Activated T-cell treated with anti-CD3 and anti-CD28 coated beads, Interleukin-2, amount 50 U/mL, for 72 hours (primary cell): ENCODE measurements at places on chromosomes 6 and 20.

DNA sequence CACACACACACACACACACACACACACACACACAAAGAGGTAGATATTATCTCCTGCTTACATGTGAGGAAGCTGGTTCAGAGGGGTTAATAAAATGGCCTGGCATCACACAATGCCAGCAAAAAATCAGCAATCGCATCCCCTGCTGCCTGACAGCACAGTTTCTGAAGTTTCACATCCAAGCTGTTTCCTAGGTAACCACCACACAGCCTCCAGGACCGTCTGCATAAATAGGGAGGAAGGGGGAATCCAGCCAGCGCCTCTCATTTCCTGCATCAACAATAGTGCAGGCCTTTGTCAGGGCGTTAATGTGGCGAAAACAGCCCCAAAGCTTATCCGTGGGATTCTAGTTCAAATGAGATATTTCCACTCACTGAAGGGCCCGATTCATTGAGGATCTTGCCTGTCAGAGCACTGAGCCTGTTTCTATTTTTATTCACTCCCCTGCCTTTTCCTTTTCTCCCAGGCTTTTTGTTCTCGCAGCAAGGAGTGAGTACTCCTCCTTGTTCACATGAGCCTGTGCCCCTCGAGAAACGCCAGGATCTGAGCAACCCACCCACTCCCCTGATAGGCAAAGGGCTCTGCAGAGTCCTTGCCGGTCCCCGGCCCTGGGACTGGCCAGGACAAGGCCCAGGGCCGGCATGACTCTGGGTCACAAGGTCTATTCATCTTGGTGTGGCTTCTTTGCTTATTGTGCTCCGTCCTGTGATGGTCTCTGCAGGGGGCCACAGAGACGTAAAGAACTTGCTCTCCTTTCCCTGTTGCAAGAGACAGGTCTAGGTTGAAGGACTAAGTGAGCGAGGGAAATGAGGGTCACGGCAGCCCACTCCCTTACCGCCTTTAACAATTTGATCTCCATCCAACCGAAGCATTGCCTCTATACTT is 32.7 kb downstream of the TUBB2B start:
- no peak for DNase-seq

GRCh38 chr6:52388790-52389189 is 26.8 kb downstream of the PAQR8 start:
- no peak for DNase-seq

GRCh38 chr6:106808758-106809157 is 165.8 kb downstream of the CD24 start:
- DNase-seq: no peak

GRCh38 chr6:37433657-37434271 is 743 bp downstream of the CMTR1 start:
- DNase-seq: peak; percentile 53

- DNase-seq: no peak
These were observed 39.7 kb upstream of the NOL4L start for GRCh38 chr20:32624687-32625345.

GRCh38 chr20:19047951-19048296 is 164.5 kb upstream of the SLC24A3 start:
- DNase-seq: no peak

GRCh38 chr20:53255102-53255710 is 283.0 kb downstream of the TSHZ2 start:
- peak; percentile 54 for DNase-seq

- DNase-seq: no peak
These were observed 426.6 kb upstream of the MAP3K7 start for GRCh38 chr6:91013511-91013910.

GRCh38 chr6:72746276-72746675 is 124.4 kb downstream of the KCNQ5 start:
- DNase-seq: no peak

DNA sequence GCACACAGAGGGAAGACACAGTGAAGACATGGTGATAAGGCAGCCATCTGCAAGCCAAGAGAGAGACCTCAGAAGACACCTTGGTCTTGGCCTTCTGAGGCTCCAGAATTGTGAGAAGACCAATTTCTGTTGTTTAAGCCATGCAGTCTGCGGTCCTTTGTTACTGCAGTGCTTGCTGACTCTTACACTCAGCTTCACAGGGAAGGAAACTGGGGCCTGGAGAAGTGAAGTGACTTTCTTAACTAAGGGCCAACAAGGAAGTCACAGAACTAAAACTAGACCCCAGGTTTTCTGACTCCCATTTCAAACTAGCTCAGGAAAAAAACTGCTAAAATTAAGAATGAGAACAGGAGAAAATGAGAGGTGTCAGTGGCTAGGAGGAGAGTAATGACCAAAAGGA is 74.3 kb downstream of the TNFRSF21 start:
- DNase-seq: no peak

- DNase-seq: no peak
These were observed 42.0 kb downstream of the RNF217 start for GRCh38 chr6:125004198-125004597.

DNA sequence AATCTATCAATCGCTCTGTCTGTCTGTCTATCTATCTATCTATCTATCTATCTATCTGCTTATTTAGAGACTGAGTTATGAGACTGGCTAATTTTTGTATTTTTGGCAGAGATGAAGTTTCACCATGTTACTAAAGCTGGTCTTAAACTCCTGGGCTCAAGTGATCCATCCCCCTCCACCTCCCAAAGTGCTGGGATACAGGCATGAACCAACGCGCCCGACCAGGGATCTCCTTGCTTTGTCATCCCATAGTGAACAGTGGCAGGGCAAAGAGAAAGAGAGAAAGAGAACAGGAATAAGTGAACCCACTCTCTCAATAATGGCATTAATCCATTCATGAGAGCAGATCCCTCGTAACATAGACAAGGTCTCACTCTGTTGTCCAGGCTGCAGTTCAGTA is 66.4 kb upstream of the DSP start:
- no peak for DNase-seq

- DNase-seq: peak; percentile 6
These were observed 732 bp downstream of the CYP24A1 start for GRCh38 chr20:54172856-54173652.

GRCh38 chr6:112296122-112296521 is 41.8 kb upstream of the LAMA4 start:
- DNase-seq: peak; percentile 8

DNA sequence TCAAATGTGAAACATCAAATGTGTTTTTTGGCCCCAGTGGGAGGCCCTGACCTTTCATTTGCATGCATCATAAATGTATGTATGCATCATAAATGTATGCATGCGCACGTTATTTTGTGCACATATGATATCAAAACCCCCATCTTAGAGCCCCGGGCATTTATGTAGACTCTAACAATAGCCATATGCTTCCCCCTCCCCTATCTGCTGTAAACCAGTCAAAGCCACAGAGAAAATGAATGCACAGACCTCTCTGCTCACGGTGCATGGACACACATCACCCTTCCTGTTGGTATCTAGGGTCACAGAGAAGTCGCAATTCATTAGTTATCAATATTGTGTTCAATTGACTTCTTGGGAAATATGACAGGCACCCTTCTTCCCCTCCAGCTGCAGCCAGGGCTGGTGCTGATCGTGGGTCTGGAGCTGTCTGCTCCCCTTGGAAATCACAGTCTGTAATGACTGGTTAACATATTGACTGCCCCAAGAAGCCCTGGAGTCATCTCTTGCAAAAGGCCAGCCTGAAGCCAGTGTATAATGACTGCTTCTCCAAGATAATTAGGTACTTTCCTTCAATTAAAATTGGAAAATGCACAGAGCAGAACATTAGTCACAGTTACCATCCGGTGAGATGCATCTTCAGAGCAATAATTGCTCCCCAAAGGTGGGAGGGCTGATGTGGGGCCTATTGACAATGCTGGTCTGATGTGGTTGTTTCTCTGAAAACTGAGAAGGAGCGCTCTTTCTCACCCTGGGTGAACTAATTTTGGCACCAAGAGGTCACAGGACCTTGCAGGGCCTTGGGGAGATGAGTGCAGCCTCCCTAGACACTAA is 532.2 kb downstream of the CDH26 start:
- no peak for DNase-seq

DNA sequence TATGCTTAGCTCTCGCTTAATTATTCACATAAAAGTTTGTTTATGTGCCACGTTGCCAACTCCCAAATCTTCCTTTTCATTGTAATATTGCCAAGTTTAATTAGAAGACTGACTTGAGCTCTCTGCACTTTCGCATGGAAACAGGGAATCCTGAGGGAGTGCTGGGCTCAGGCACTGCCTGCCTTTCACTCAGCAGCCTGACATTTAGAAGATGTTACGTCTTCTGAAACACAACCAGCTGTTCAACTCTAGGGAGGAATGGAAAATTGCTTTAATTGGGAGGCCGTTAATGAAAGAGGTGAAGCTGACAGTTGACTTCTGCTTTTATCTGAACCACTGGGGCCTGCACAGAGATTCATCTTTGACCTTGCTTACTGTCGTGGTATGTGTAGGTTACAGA is 77.4 kb upstream of the MTHFD1L start:
- DNase-seq: no peak

- no peak for DNase-seq
These were observed 444.5 kb upstream of the IMPG1 start for GRCh38 chr6:76516924-76517323.

GRCh38 chr6:43848671-43849391 is 78.8 kb downstream of the VEGFA start:
- DNase-seq: no peak

GRCh38 chr20:47274401-47275108 is 81.9 kb downstream of the ZMYND8 start:
- peak; percentile 47 for DNase-seq

- DNase-seq: no peak
These were observed 88.6 kb downstream of the RNF217 start for GRCh38 chr6:125050663-125051318.

DNA sequence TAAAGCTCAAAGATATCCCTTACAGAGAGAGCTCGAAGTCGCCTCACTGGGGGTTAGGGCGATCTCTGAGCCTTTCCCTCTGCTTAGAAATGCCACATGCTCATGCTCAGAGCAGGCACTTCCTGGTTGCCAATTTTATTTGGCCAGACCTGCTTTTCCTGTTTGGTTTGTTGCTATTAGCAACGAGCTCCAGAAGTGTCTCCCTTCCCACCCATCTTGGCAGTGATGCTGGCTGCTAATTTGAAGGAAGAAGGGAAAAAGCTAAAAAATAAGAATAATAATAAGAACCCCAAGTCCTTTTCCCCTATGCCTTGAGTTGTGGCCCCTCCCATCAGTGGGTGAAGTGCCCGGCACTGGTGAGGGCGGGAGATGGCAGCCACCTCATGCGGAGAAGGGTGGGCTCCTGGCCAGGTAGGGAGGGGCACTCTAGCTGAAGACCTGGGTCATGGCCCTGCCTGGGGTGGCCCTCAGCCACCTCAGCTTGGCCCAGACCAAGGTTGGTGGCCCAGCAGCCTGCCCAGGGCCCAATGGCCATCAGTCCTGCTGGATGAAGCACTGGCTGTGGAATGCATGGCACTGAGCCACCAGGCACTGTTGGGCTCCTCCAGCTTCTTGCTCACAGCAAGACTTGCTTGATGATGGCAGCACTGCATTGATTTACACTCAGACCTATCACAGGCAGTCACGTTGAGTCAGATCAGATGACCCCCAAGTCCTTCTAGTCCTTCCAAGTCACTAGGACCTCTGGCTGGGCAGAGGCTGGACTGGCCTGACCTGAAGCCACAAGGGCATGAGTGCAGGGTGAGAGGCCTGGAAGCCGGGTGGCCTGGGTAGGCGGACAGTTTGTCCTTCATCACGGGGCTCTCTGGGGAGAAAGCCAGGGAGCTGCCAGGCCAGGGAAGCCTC is 79.0 kb downstream of the SYNJ2 start:
- DNase-seq: no peak

DNA sequence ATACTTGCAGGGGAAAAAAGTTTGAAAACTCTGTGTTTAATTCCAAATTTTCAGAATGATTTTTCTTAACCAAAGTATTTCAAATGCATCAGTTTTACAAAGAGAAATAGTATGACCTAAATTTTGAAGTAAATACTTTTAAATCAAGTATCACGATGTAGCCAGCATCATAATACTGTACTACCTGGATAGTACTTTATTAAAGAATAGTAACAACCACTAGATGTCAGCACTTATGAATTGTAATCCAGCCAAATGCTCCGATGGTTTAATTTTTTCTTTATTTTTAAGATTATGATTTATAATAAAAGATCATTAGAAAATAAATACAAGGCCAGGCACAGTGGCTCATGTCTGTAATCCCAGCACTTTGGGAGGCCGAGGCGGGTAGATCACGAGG is 37.2 kb upstream of the HACE1 start:
- DNase-seq: no peak

- no peak for DNase-seq
These were observed 101.0 kb upstream of the MPC1 start for GRCh38 chr6:166483573-166484250.

DNA sequence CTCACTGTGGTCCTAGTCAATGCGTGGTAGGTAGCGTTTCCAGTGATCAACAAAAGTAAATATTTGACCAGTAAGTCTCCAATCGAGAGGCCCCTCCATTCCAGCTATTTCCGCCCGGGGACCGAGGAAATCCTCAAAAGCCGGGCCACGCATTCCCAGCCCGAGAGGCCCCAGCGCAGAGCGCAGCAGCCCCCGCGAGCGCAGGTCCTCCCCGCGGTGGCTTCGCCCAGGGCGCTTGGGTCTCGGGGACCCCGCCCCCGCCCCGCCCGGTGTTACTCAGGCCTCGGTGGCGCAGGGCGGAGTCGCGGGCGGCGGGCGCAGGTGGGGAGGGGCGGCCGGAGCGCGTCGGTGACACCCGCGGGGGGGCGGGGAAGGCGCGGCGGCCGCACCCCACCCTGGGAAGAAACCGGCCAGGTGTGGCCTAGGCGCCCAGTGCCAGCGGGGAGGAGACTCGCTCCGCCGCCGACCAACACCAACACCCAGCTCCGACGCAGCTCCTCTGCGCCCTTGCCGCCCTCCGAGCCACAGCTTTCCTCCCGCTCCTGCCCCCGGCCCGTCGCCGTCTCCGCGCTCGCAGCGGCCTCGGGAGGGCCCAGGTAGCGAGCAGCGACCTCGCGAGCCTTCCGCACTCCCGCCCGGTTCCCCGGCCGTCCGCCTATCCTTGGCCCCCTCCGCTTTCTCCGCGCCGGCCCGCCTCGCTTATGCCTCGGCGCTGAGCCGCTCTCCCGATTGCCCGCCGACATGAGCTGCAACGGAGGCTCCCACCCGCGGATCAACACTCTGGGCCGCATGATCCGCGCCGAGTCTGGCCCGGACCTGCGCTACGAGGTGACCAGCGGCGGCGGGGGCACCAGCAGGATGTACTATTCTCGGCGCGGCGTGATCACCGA is at the start of gene DSP:
TSS of gene DSP (plus strand) at position 497 of the 890 bp plus-strand sequence. CDS start at position 742, 245 bp downstream.
- peak; percentile 44 for DNase-seq
